ENCODE measurements at places on chromosomes 2 and 18.

DNA sequence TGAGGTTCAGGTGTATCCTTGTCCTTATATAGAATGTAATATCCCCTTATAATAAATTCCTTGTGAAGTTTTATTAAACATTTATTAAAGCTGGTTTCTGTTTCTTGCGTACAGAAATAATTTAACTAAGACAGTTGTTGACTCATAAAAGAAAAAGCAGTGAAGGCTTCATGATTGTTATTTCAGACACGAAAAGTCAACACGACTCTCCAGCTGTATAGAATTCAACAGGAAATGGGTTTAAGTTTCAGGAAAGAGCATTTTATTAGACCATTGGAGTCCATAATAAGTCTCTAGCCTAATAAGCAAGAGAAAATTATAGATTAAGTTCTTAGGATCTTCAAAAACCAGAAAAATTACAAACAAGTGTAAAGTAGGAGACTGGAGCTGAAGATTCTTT, 62.2 kb downstream of the KCNE4 start:
- no peak for DNase-seq

DNA sequence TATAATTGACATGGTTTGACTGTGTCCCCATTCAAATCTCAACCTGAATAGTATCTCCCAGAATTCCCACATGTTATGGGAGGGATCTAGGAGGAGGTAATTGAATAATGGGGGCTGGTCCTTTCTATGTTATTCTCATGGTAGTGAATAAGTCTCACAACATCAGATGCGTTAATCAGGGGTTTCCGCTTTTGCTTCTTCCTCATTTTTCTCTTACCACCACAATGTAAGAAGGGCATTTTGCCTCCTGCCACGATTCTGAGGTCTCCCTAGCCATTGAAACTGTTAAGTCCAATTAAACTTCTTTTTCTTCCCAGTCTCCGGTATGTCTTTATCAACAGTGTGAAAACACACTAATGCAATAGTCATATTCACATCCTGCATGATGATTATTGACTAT, 1073.3 kb upstream of the CDH2 start:
- no peak for DNase-seq

GRCh38 chr2:120898961-120899750, 163.5 kb downstream of the GLI2 start:
- DNase-seq = no peak

DNA sequence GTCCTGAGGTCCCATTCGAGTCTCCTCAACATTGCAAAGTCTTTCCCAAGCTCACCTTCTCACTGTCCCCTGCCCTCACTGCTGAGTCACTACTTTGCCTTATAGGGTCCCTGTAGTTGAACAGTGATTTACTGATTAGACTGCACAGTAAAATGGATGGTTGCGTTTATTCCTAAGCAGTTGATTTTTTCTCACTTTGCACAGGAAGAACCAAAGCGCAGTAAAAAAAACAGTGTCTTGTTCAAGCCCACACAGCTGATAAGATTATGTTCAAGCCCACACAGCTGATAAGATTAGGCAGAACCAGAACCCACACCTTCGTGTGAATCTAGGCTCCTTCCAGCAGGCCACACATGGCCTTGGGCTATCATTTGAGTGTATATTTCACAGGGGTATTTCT, 215.3 kb upstream of the COPS8 start:
- DNase-seq = no peak

DNA sequence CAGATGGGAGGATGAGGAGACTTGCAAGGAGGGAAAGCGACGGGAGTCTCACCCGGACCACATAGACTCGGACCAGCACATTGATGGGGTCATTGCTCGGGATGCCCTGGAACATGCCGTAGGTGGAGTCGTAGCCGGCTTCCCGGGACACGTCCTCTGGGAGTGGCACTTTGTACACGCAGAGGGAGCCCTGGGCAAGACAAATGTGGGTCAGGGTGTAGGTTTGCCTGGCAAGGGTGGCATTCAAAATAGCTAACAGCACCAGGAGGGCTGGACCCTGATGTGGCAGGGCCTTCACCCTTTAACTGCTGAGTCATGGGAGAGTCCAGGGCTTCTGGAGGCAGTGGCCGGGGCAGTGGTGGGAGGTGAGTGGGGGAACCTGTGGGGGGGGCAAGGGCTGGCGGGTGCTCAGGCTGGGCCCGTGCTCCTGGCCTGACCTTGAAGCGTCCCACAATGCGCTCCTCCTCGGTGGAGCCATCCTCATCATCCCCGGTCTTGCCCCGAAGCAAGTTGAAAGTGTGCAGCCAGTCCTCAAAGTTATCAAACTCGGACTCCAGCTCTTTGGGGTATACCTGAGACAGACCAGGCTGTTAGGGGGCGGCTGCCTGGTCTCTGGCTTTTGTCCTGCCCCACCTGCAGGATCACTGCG, 11.1 kb downstream of the OTOF start:
- DNase-seq = no peak

- no peak for DNase-seq
These were observed 34.1 kb upstream of the LCLAT1 start for GRCh38 chr2:30412684-30413570.

- no peak for DNase-seq
These were observed 820 bp upstream of the MATN3 start for GRCh38 chr2:20013126-20013849.

- no peak for DNase-seq
These were observed 66.5 kb upstream of the TLK1 start for GRCh38 chr2:171227066-171227782.

DNA sequence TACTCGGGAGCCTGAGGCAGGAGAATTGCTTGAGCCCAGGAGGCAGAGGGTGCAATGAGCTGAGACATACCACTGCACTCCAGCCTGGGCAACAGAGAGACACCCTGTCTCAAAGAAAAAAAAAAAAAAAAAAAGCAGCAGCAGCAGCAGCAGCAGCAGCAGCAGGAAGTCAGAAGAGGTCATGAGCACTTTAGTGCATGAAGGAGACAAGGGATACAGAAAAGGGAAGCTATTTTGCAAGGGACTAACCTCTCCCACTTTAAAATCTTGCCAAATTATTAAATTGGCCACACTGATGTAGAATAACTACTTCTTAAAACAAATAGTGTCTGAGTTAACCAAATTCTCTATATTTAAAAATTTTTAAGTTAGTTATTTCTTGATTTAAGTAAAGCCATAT, 113.4 kb upstream of the PDE1A start:
- DNase-seq = no peak
